ENCODE measurements at places on chromosomes 5 and 9. TPM values are rescaled to one million over a fixed set of nuclear protein-coding genes. Genes with fewer than 3 reads are reported as not detected.

DHX29 gene
- total RNA-seq, result 29.2 TPM

CA9 gene
- total RNA-seq, result not detected

- no peak for DNase-seq
These were observed 29.9 kb downstream of the USP20 start for GRCh38 chr9:129864991-129865647.

GRCh38 chr5:41857989-41858388, 12.2 kb downstream of the OXCT1 start:
- no peak for DNase-seq
